CD4-positive, CD25-positive, alpha-beta regulatory T cell (primary cell): ENCODE measurements at places on chromosomes 7 and 10. TPM values are rescaled to one million over a fixed set of nuclear protein-coding genes. Genes with fewer than 3 reads are reported as not detected.

- no peaks in the 10 kb centered on the region for H3K27me3 ChIP-seq
- no peak overlapping the region for H3K4me3 ChIP-seq
- no peak overlapping the region for H3K27ac ChIP-seq
- no peaks in the 10 kb centered on the region for H3K4me1 ChIP-seq
- DNase-seq: no peak
- no peaks in the 10 kb centered on the region for H3K36me3 ChIP-seq
Observed at GRCh38 chr7:81669476-81670105, 100.3 kb downstream of the HGF start.

DNA sequence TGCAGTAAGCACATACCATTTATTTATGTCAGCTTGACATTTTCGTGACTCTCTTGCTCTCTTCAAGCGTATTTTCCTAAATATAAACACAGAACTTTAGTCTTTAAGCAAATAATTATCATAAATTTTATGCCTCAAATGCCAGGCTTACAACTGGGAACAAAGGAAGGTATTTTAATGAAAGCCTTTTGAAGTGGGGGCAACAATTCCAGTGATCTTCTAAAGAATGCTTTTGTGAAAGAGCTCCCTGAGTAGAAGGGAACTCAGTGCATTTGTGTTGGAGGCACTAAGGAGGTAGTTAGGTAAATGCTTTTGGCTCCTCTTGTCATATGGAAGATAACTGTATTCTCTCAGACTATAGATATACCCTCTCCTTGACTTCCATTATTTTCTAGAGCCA lies 104.9 kb downstream of the VPS50 start:
- no peak for DNase-seq
- H3K4me1 ChIP-seq: no peaks in the 10 kb centered on the region
- H3K27ac ChIP-seq: no peak overlapping the region
- no peaks in the 10 kb centered on the region for H3K27me3 ChIP-seq
- H3K36me3 ChIP-seq: peaks cover 25% of the 10 kb centered on the region

DNA sequence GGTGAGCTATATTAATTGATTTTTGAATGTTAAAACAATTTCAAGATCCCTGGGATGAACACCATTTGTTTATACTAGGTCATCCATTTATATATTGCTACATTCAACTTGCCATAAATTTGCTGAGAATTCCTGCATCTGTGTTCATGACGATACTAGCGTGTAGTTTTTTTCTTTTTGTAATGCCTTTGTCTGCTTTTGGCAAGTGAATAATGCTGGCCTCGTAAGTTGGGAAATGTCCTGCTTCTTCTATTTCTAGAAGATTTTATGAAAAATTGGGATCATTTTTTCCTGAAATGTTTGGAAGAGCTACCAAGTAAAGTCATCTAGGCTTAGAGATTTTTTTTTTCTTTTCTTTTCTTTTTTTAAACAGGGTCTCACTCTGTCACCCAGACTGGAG lies 12.9 kb upstream of the MEST start:
- no peak overlapping the region for H3K4me3 ChIP-seq
- no peak overlapping the region for H3K27ac ChIP-seq

DNA sequence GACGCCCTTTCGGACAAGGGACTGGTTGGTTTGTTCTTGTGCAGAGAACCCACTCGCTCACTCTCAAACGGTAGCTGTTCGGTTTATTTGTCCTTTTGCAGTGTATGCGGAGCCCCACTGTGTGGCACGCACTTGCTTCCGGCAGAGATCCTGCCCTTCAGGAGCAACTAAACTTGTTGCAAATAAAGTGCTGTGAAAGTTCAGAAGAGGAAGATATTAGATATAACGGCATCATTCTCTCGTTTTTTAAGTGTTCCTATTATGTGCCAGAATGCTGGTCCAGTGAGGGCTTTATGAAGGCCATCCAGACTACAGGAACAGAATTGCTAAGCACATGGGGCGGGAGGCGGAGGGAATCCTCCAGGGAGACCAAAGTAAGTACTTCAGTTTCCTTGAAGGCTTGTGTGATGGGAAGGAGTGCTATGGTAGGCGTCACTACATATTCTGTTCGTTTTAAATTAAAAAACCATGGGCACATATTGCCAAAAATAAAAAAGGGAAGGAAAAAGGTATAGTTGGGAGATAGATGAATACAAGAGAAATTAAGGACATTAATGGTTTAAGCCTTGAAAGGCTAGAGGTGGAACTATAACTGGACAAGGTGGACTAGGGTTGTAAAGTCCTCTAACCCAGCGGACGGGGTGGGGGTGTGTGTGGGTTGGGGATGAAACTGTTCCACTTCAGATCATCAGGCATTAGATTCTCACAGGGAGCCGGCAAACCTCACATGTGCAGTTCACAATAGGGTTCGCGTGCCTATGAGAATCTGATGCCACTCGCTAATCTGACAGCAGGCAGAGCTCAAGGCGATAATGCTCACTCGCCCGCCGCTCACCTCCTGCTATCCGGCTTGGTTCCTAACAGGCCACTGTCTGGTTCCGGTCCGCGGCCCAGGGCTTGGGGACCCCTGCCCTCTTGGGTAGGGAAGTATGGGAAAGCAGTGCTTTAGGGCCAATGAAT lies 704 bp upstream of the ERLIN1 start:
- H3K4me3 ChIP-seq: peak overlapping the region; percentile 93
- peaks cover 26% of the 10 kb centered on the region for H3K4me1 ChIP-seq
- no peak for DNase-seq
- H3K36me3 ChIP-seq: peaks cover 23% of the 10 kb centered on the region
- H3K27me3 ChIP-seq: no peaks in the 10 kb centered on the region

DNA sequence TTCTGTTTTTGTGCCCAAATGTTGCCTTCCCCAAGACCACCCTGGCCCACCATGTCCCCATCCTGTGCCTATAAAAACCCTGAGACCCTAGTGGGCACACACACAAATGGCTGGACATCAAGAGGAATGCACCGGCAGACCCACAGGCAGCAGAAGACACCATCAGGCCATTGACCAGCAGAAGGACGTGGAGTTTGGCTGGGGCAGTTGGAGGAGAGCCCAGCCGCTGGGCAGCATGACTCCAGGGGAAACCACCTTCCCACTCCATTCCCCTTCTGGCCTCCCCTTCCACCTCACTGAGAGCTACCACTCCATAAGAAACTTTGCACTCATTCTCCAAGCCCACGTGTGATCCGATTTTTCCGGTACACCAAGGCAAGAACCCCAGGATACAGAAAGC lies 309.2 kb downstream of the CAMK1D start:
- DNase-seq: no peak
- no peak overlapping the region for H3K4me3 ChIP-seq
- no peak overlapping the region for H3K27ac ChIP-seq
- no peaks in the 10 kb centered on the region for H3K4me1 ChIP-seq

DNA sequence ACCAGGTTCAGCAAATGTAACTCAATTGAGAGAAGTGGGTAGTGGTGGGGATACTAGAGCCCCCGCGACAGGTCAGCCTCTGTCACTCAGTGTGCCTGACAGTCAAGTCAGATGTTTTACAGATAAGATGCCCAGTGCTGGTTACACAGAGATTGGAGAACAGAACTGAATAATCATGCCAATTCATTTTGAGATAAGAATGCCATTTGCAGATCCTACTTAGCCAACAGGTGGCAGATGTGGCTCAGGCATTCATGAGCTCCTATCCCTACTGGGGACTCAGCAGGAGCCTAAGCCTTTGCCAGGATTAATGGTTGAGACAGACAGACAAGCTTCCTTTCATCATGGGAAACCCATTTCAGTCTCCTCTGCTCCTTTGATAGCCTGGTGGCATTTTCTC lies 137.8 kb downstream of the MAPK8 start:
- no peaks in the 10 kb centered on the region for H3K27me3 ChIP-seq
- no peaks in the 10 kb centered on the region for H3K36me3 ChIP-seq
- no peak overlapping the region for H3K27ac ChIP-seq
- no peak overlapping the region for H3K4me3 ChIP-seq
- H3K4me1 ChIP-seq: no peaks in the 10 kb centered on the region

DNA sequence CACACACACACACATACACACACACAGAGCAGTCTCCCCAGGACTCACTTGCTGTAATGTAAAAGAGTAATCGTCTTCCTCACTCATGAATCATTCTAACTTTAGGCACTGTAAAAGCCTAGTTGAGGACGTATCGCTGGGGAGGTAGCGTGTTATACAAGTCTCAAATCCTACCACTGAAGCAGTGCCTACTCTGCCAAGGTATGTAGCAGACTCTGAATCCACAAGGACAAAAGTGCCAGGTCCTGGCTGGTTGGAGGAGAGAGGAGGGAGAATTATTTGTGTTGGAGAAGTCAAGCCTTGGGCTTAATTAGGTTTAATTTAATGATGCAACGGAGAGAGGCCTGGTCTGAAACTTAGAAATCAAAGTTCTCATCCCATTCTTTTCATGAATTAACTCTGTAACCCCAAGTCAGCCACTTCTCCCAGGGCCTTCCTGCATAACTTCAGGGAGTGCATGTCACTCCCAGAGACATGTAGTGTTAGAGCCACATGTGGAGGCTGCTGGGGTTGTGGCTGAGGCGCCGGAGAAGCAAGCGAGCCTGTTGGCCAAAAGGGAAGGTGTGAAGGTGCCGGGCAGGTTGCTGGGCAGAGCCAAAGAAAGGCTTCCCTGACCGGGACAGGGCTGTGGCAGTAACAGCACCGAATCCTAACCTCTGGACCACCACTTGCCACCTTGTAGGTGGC lies 36.7 kb downstream of the NKX2-3 start:
- no peaks in the 10 kb centered on the region for H3K36me3 ChIP-seq
- peaks cover 11% of the 10 kb centered on the region for H3K27me3 ChIP-seq
- no peak overlapping the region for H3K4me3 ChIP-seq
- no peak for DNase-seq

Gene PDK4
- total RNA-seq: not detected
